Astrocyte (in vitro differentiated cells and primary cell): ENCODE measurements at places on chromosomes 7 and 10.

DNA sequence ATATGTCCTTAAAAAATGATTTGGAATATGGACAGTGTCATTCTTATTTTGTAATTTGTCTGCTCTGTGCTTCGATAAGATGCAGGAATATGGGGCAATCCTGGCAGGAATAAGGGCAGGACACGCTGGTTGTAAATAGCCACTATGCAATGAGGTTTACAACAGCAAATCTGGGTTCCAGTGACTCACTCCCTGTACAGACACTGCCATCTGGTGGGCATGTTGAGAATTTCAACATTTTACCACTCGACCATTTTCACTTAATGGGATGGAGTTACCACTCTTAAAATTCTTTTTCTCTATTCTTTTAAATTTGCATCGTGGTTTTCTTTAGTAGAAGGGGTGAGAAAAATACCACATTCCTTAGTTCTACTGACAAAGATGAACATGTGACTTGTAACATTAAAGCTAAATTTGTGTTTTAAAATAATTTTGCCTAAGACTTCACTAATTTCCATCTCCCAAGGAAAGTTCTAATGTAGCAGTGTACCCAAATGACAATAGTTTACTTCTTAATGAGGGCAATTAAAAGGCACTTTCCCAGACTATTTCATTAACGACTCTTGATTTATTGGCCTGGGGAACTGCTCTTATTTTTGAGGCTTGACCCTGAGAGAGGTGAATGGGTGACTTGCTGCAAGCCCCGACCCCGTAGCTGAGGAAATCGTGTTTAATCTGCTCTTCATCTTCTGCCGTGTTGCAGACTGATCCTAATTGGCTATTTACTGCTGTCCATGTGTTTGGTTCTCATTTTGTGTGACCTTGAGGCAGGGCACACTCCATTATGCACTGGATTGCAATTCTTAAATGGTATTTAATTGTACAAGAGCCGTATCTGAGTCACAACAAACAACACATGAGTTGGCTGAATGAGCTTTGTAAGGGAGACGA lies 173.6 kb upstream of the IMMP2L start:
- no peak overlapping the region for H3K27ac ChIP-seq
- H3K27me3 ChIP-seq: no peaks in the 10 kb centered on the region
- H3K4me3 ChIP-seq: no peak overlapping the region
- peaks cover 8% of the 10 kb centered on the region for H3K4me1 ChIP-seq
- H3K36me3 ChIP-seq: no peaks in the 10 kb centered on the region
- DNase-seq: peak; percentile 45

- H3K27ac ChIP-seq: no peak overlapping the region
- H3K4me1 ChIP-seq: no peaks in the 10 kb centered on the region
- H3K36me3 ChIP-seq: no peaks in the 10 kb centered on the region
- H3K27me3 ChIP-seq: no peaks in the 10 kb centered on the region
Measured at GRCh38 chr10:130251766-130252165, 115.6 kb downstream of the GLRX3 start.

GRCh38 chr10:71909399-71910083 lies 54.7 kb upstream of the CHST3 start:
- no peak for DNase-seq
- H3K4me3 ChIP-seq: no peak overlapping the region
- H3K27me3 ChIP-seq: peaks cover 2% of the 10 kb centered on the region
- no peak overlapping the region for H3K27ac ChIP-seq
- no peaks in the 10 kb centered on the region for H3K36me3 ChIP-seq

DNA sequence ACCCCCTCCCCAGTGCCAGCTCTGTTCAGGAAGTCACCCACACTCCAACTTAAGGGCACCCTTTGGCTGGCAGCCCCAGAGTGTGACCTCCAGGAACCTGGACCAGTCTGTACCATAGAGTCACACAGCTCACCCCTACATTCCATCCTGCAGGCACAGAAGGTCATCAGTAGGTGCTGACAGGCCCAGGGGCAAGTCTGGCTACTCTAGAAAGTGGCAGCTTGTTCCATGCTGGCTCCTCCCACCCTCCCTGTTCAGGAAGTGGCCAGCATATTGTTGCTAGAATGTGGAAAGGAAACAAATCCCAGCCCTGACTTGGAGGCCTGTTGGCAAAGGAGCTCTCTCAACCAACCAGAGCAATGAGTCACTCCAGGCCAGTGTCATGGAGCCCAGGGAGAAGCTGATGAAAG lies 3.2 kb upstream of the NCOA4 start:
- H3K4me1 ChIP-seq: peaks cover 16% of the 10 kb centered on the region
- DNase-seq: peak; percentile 67
- no peak overlapping the region for H3K27ac ChIP-seq
- H3K36me3 ChIP-seq: no peaks in the 10 kb centered on the region
- H3K4me3 ChIP-seq: no peak overlapping the region

- DNase-seq: no peak
- no peak overlapping the region for H3K27ac ChIP-seq
- peaks cover 20% of the 10 kb centered on the region for H3K4me1 ChIP-seq
- no peaks in the 10 kb centered on the region for H3K36me3 ChIP-seq
- no peaks in the 10 kb centered on the region for H3K27me3 ChIP-seq
Measured at GRCh38 chr7:117012696-117013095, 59.4 kb downstream of the ST7 start.

GRCh38 chr7:46197785-46198540 lies 276.9 kb upstream of the IGFBP3 start:
- no peaks in the 10 kb centered on the region for H3K36me3 ChIP-seq
- no peak overlapping the region for H3K4me3 ChIP-seq
- DNase-seq: no peak
- no peaks in the 10 kb centered on the region for H3K4me1 ChIP-seq

DNA sequence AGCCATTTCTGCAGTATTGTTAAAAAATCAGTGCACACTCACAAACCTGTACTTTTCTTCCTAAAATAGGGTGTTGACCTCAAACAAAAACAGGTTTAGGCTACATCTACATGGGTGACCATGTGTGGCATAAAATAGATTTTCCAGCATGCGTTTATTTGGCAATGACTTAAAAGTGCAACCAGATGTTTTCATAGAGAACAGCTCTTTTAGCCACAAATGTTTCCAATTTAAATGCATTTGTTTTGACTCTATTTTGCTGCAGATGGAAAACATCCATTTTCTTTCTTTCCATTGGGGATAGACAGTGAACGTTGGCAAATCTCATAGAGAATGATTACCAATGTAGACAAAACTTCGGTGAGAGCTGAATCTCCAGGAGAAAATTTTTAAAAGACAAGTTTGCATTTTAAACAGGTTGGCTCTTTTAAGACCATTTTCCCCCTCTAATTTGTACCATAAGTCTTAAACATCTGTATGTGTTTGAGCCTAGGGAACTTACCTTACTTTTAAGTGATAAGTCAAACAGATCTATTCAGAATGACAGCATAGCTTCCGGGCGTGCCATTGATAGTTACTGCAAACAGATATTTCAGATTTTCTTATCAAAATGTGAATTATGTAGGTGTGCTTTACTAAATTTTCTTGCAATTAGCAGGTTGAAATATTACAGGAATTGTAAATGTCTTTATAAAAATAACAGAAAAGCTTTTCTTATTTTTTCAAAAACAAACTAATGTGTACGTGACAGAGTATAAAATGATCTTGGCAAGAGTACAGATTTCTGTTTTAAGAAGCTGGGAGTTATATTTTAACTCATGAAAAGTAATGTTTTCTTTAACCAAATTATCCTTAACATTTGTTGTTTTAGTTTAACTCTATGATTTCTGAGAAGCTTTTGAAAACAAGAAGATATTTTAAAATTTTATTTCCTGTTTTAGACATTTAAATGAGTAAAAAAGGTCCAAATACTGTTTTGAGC lies 144.9 kb downstream of the HGF start:
- no peak overlapping the region for H3K4me3 ChIP-seq
- no peak overlapping the region for H3K27ac ChIP-seq
- H3K27me3 ChIP-seq: no peaks in the 10 kb centered on the region
- no peaks in the 10 kb centered on the region for H3K36me3 ChIP-seq

- DNase-seq: no peak
- H3K4me1 ChIP-seq: no peaks in the 10 kb centered on the region
- no peak overlapping the region for H3K4me3 ChIP-seq
- H3K36me3 ChIP-seq: no peaks in the 10 kb centered on the region
- peaks cover 4% of the 10 kb centered on the region for H3K27me3 ChIP-seq
- H3K27ac ChIP-seq: no peak overlapping the region
Measured at GRCh38 chr10:132881186-132881920, 61.0 kb downstream of the CFAP46 start.

- no peak for DNase-seq
- no peaks in the 10 kb centered on the region for H3K4me1 ChIP-seq
- H3K27me3 ChIP-seq: no peaks in the 10 kb centered on the region
- H3K27ac ChIP-seq: no peak overlapping the region
Measured at GRCh38 chr10:34476608-34477007, 338.5 kb downstream of the PARD3 start.

DNA sequence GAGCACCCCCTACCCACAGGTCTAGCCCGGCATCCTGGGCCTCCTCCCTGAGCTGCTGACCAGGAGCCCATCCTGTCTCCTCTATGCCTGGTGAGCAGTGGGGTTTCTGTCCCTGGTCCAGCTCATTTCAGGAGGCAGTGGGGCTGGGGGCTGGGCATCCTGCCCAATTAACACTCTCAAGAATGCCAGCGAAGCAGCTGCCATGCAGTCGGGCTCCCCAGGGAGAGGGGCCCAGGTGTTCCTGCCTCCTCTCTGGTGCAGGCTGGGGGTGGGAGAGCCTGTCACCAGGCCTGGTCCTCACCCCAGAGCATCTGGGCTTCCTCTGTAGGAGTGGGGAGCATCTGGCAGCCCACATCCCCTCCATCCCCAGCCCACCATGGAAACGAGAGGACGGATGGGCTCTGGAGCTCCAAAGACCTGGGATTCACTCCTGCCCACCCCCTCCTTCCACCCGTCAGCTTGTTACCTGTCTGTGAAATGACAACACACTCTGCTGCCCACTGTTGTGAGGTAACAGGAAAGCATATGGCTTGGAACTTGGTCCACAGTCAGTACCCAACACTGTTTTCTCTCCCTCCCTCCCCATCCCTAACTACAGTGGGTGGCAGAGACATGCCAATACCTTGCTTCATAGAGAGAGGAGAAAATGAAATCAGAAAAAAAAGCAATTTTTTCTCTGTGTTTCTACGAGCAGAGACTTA lies 69.1 kb downstream of the SLIT1 start:
- H3K4me1 ChIP-seq: no peaks in the 10 kb centered on the region
- no peak for DNase-seq
- H3K36me3 ChIP-seq: no peaks in the 10 kb centered on the region
- H3K4me3 ChIP-seq: no peak overlapping the region

- H3K27ac ChIP-seq: peak overlapping the region; percentile 54
- peak overlapping the region; percentile 98 for H3K4me3 ChIP-seq
- H3K27me3 ChIP-seq: no peaks in the 10 kb centered on the region
Measured at GRCh38 chr7:30028749-30029635, 780 bp downstream of the PLEKHA8 start.

DNA sequence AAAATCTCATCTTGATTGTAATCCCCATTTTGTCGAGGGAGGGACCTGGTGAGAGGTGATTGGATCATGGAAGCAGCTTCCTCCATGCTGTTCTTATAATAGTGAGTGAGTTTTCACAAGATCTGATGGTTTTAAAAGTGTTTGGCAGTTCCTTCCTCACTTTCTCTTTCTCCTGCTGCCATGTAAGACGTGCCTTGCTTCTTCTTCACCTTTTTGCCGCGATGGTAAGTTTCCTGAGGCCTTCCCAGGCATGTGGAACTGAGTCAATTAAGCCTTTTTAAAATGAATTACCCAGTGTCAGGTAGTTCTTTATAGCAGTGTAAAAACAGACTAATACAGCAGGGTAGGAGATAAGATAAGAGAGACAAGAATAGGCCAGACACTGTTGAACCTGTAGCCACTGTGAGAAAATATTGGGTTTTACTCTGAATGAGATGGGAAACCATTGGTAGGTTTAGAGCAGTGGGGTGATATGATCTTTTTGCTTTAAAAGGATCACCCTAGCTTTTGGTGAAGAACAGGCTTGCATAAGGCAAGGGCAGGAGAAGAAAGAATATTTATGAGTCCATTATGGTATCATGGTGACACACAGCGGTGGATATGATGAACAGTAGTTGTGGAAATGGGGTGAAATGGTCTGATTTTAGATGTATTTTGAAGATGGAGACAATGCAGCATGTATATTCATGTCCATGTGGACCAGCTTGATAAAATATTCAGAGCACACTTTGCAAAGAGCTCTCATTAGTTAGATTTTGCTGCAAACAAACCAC lies 11.5 kb downstream of the OR6B1 start:
- H3K27me3 ChIP-seq: no peaks in the 10 kb centered on the region
- H3K4me3 ChIP-seq: no peak overlapping the region
- H3K36me3 ChIP-seq: no peaks in the 10 kb centered on the region
- DNase-seq: no peak
- H3K4me1 ChIP-seq: no peaks in the 10 kb centered on the region

DNA sequence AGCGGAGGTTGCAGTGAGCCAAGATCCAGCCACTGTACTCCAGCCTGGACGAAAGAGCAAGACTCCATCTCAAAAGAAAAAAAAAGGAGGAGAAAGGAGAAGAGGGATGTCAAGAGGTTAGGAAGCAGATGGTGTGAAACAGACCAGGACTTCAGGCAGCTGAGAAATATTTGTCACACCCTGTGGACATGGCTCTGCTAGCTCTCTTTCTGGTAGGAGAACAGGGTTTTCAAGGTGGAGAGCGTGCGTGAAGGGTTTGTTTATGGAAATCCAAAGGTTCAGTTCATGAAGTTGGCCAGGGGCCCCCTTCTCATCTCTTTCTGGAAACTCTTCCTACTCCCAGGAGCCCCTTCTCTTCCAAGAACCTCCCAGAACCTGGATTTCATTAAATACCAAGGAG lies 110.8 kb upstream of the GALNT17 start:
- no peaks in the 10 kb centered on the region for H3K36me3 ChIP-seq
- no peak for DNase-seq
- H3K4me1 ChIP-seq: no peaks in the 10 kb centered on the region
- no peaks in the 10 kb centered on the region for H3K27me3 ChIP-seq

DNA sequence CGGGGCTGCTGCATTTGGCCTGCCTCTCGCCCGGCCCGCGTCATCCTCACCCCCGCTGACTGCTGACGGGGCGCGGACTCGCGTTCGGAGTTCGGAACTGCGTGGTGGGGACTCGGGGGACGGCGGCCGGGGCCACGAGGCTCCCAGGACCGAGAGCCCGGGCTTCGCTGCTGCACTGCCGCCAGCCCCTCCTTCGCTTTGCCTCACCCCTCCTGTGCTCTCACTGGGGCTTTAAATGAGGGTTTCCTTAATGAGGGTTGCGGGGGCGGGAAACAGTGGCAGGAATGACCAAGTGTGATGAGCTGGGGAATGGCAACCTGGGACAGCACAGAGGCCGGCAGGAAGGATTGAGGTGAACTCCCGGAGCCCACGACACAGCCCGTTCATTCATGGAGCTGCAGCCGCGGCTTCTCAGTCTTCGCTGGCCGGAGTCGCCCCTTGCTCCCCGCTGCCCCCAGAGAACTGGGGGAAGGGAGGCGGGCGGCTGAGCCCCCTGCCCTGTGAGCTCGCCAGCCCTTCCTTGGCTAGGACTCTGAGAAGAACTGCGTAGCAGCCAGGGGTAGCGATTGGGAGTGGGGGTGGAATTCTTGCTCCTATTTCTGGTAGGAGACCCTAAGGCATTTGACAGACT lies 1.5 kb upstream of the LRRC4 start:
- H3K36me3 ChIP-seq: no peaks in the 10 kb centered on the region
- H3K4me1 ChIP-seq: peaks cover 19% of the 10 kb centered on the region
- DNase-seq: no peak

GRCh38 chr7:7908622-7909145 lies 59.9 kb upstream of the GLCCI1 start:
- H3K27me3 ChIP-seq: no peaks in the 10 kb centered on the region
- H3K36me3 ChIP-seq: no peaks in the 10 kb centered on the region
- DNase-seq: no peak
- H3K4me3 ChIP-seq: no peak overlapping the region
- no peak overlapping the region for H3K27ac ChIP-seq

GRCh38 chr7:37973915-37974314 lies 53.5 kb downstream of the EPDR1 start:
- H3K4me1 ChIP-seq: no peaks in the 10 kb centered on the region
- H3K27ac ChIP-seq: no peak overlapping the region
- DNase-seq: peak; percentile 14
- no peaks in the 10 kb centered on the region for H3K27me3 ChIP-seq
- no peak overlapping the region for H3K4me3 ChIP-seq
